ENCODE measurements at places on chromosomes 3 and 15.
A peak's percentile ranks its signal among the peaks of the same experiment; 100 is the strongest.

DNA sequence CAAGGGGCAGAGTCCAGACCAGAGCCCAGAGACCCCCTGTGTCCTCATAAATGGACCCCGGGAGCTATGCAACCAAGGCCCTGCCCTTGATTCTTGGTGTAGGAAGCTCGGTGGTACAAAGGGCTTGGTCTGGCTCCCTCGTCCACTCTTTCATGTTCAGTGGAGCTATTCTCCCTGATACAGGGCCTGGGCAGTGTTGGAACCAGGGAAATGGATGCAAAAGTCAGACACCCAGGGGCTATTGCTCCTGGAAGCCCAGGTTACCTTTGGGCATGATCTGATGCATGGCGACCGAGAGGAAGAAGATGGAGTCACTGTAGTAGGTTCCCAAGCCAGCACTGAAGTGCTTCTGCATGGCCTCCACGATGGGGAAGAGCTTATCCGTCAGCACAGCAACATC lies 44.5 kb downstream of the XXYLT1 start:
- no peak overlapping the region for H3K27ac ChIP-seq
- H3K4me3 ChIP-seq: no peak overlapping the region
- DNase-seq: no peak
- H3K36me3 ChIP-seq: peaks cover 23% of the 10 kb centered on the region
- peaks cover 35% of the 10 kb centered on the region for H3K4me1 ChIP-seq
- peaks cover 4% of the 10 kb centered on the region for H3K27me3 ChIP-seq

DNA sequence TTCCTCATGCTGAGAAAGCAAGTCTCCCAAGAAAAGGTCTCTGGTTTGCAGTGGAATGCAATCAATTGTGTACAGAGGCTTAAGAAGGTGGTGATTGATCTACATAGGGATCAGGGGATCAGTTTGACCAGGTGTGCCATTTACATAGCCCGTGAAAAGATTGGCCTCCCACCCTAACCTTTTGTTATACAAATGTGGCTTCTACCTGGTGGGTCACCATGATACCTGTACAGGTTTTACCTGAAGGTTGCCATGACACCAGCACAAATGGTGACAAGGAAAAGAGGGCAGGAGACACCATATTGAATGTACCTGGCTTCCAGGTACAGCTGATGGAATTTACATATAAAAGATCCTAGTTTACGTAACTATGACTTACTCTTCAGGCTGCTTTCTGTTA lies 25.5 kb upstream of the TEX55 start:
- no peak overlapping the region for H3K27ac ChIP-seq
- no peak for DNase-seq
- H3K36me3 ChIP-seq: peaks cover 6% of the 10 kb centered on the region
- H3K27me3 ChIP-seq: peaks cover 4% of the 10 kb centered on the region
- H3K4me1 ChIP-seq: no peaks in the 10 kb centered on the region
- H3K4me3 ChIP-seq: no peak overlapping the region

GRCh38 chr3:112649478-112649735 lies 8.5 kb upstream of the CCDC80 start:
- no peak overlapping the region for H3K4me3 ChIP-seq
- H3K27me3 ChIP-seq: peaks cover 3% of the 10 kb centered on the region
- peaks cover 22% of the 10 kb centered on the region for H3K4me1 ChIP-seq

- no peak overlapping the region for H3K27ac ChIP-seq
- no peak overlapping the region for H3K4me3 ChIP-seq
- H3K27me3 ChIP-seq: peaks cover 22% of the 10 kb centered on the region
- peaks cover 39% of the 10 kb centered on the region for H3K4me1 ChIP-seq
- H3K36me3 ChIP-seq: no peaks in the 10 kb centered on the region
These were observed 213.8 kb downstream of the RPLP1 start for GRCh38 chr15:69666441-69666882.

DNA sequence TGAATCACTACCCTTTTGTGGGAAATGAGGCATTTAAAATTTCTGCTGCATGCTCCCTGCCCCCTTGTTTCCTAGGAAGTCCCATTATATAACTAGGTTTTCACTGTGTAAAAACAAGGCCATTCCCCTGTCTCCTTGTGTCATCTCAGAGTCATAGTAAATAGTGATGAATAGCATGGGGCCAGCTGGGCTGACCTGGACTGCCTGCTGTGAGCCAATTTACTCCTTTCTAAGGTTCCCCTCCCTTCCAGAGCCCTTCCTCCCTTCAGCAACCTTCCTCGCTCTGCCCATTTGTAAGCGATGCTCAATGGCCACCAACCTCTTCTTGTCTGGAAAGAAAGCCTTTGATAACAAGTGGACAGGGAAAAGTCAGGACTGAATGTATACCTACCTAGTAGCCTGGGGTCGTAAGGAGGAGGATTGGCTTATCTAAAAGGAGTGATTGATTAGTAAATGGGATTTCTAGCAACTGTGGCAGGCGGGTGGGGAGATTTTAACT lies 11.7 kb downstream of the ITGA11 start:
- no peak overlapping the region for H3K27ac ChIP-seq
- peak; percentile 33 for DNase-seq
- peaks cover 70% of the 10 kb centered on the region for H3K4me1 ChIP-seq
- H3K4me3 ChIP-seq: peak overlapping the region; percentile 7
- no peaks in the 10 kb centered on the region for H3K36me3 ChIP-seq

GRCh38 chr3:21426920-21427319 lies 324.1 kb downstream of the ZNF385D start:
- H3K27me3 ChIP-seq: no peaks in the 10 kb centered on the region
- no peak overlapping the region for H3K4me3 ChIP-seq
- H3K27ac ChIP-seq: no peak overlapping the region
- H3K36me3 ChIP-seq: no peaks in the 10 kb centered on the region

DNA sequence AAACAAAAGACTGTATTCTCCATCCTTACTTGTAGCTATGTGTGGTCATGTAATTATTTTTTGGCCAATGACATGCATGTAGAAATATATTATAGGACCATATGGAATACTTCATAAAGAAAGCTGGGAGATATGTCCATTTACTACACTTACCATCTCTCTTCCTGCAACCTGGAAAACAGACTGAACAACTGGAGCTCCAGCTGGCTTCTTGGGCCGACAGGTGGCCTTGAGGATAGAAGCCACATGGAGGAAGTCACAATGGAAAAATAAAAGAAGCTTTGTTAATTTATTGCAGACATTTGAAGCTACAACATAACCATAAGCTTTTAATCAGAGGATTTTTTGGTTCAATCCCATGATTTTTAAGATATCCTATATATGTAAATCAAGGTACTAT lies 167.9 kb upstream of the CBLB start:
- H3K4me3 ChIP-seq: no peak overlapping the region
- H3K27me3 ChIP-seq: peaks cover 4% of the 10 kb centered on the region
- H3K36me3 ChIP-seq: peaks cover 6% of the 10 kb centered on the region
- peaks cover 14% of the 10 kb centered on the region for H3K4me1 ChIP-seq

DNA sequence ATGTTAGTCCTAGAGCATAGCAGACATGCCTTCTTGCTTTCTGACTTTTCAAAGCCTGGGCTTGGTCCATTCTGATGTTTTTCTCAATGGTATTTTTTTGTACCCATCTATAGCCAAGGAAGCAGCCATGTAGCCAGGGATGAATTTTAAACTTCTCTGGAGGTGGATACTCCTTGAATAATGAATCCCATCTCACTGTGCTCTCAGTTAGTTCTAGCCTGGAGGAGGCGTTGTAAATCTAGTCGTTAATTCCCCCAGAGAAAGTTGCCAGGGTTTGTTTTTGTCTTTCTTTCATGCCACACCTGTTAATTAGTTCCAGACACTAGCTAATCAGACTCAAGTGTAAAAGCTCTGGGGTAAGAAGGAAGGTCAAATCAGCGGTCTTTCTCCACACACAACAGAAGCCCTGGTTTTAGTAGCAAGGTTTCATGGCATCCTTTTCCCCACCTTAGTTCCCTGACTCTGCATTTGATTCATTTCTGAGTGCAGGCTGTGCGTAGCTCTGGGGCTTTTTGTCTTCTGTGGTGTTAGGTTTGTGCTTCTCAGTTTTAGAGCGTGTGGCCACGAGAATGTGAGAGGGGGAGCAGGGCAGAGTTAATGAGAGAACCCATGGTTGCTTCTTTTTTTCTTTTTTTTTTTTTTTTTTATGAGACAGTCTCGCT lies 19.7 kb downstream of the PTPRG start:
- no peak for DNase-seq
- H3K4me3 ChIP-seq: peak overlapping the region; percentile 29
- H3K4me1 ChIP-seq: peaks cover 71% of the 10 kb centered on the region
- no peaks in the 10 kb centered on the region for H3K27me3 ChIP-seq
- peak overlapping the region; percentile 96 for H3K27ac ChIP-seq

- H3K27ac ChIP-seq: no peak overlapping the region
- no peak for DNase-seq
- H3K4me3 ChIP-seq: no peak overlapping the region
- no peaks in the 10 kb centered on the region for H3K36me3 ChIP-seq
These were observed 346.6 kb downstream of the MFSD1 start for GRCh38 chr3:159148466-159148865.

DNA sequence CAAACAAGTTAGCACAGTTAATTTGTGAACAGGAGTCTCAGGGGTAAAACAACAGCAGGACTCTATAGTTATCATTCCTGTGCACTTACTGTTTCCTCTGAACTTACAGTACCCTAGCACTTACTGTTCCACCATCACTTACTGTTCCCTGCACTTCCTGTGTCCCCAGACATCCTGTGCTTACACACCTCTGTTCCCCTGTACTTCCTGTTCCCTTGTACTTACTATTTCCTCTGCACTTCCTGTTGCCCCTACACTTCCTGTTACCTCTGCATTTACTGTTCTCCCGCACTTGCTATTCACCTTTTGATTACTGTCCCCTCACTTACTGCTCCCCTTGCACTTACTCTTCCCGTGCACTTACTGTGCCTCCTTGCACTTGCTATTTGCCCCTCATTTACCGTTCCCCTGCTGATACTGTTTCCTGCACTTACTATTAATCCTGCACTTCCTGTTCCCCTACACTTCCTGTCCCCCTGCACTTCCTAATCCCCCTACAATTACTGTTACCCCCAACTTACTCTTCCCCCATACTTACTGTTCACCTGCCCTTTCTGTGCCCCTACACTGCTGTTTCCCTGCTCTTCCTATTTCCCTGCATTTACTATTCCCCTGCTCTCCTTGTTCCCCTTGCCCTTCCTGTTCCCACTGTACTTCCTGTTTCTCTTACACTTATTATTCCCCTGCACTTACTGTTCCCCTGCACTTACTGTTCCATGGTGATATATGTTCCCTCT lies 30.3 kb downstream of the TPRA1 start:
- H3K27ac ChIP-seq: no peak overlapping the region
- peaks cover 36% of the 10 kb centered on the region for H3K27me3 ChIP-seq
- no peak for DNase-seq
- no peaks in the 10 kb centered on the region for H3K4me1 ChIP-seq
- H3K4me3 ChIP-seq: no peak overlapping the region

- H3K36me3 ChIP-seq: no peaks in the 10 kb centered on the region
- no peak overlapping the region for H3K4me3 ChIP-seq
- H3K4me1 ChIP-seq: peaks cover 43% of the 10 kb centered on the region
- no peak overlapping the region for H3K27ac ChIP-seq
These were observed 101.0 kb downstream of the OSBPL10 start for GRCh38 chr3:31880020-31880419.

GRCh38 chr3:45060165-45060892 lies 34.2 kb downstream of the CLEC3B start:
- peaks cover 2% of the 10 kb centered on the region for H3K27me3 ChIP-seq
- no peak overlapping the region for H3K4me3 ChIP-seq
- H3K4me1 ChIP-seq: peaks cover 19% of the 10 kb centered on the region
- H3K36me3 ChIP-seq: no peaks in the 10 kb centered on the region
- no peak overlapping the region for H3K27ac ChIP-seq
- no peak for DNase-seq

DNA sequence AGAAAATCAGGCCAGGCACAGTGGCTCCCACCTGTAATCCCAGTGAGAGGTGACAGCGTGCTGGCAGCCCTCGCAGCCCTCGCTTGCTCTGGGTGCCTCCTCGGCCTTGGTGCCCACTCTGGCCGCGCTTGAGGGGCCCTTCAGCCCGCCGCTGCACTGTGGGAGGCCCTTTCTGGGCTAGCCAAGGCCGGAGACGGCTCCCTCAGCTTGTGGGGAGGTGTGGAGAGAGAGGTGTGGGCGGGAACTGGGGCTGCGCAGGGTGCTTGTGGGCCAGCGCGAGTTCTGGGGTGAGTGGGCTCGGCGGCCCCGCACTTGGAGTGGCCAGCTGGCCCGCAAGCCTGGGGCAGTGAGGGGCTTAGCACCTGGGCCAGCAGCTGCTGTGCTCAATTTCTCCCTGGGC lies 252.6 kb downstream of the FOXP1 start:
- peaks cover 73% of the 10 kb centered on the region for H3K36me3 ChIP-seq
- no peaks in the 10 kb centered on the region for H3K27me3 ChIP-seq
- H3K27ac ChIP-seq: no peak overlapping the region
- no peak overlapping the region for H3K4me3 ChIP-seq
- H3K4me1 ChIP-seq: peaks cover 11% of the 10 kb centered on the region

DNA sequence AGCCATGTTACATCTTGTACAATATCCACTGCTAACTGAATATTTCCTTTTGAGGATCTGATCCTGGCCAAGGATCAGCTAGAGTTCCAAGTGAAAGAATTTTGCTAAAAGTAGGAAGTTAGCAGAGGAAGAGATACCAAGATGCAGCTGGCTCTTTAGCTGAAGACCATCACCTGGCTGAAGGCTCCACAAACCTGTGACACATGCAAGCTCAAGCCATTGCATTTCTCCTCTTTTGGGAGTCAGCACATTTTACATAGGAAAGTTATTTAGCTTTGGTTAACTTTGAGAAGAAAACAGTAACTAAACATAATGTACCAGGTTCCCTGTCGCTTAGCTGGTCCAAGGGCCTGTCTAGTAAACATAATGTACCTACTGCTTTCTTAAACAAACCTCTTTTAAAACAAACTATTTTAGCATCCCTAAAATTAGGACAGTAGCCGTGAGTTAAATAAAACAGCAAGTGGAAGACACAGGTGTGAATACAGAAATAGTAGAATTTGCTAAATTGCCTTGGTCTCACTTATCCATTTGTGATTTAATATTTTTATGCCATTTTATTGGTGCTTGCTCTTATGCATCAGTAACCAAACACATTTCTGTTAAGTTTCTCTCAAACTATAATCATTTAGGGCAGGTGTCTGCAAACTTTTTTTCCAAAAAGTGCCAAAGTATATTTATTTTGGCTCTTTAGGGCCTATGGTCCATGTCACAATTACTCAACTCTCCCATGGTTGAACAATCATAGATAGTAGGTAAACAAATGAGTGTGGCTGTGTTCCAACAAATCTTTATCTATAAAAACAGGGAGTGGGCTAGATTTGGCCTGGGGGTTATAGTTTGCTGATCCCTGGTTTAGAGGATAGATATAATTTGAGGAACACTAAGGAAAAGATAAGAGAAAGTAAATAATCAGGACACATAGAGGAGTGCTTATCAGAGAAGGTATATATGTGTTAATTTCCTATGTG lies 11.2 kb downstream of the GCSAM start:
- H3K36me3 ChIP-seq: peaks cover 63% of the 10 kb centered on the region
- no peak for DNase-seq
- peaks cover 82% of the 10 kb centered on the region for H3K4me1 ChIP-seq
- no peak overlapping the region for H3K27ac ChIP-seq

- H3K27ac ChIP-seq: peak overlapping the region; percentile 99
- peaks cover 4% of the 10 kb centered on the region for H3K27me3 ChIP-seq
- H3K36me3 ChIP-seq: peaks cover 31% of the 10 kb centered on the region
These were observed 612 bp downstream of the C3orf38 start for GRCh38 chr3:88150371-88150770.

Data from nephron progenitor cell (in vitro differentiated cells).